ENCODE measurements at places on chromosomes 12 and 14.
A peak's percentile ranks its signal among the peaks of the same experiment; 100 is the strongest.

DNA sequence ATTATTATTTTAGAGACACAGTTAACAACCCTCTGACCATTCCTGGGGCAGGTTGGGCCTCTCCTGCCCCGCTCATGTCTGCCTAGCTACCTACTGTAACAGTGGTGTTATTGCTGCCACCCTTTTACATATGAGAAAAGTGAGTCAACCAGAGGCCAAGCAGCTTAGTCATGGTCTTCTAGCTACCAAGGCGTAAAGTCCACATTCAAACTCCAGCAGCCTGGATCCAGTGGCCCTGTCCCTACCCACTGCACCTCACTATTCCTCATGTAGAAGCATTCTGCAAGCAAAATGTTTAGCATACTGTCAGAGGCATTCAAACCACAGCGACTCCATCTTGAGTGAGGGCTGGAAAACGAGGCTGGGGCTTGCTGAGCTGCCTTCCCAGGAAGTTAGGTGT is 95.8 kb downstream of the SLC15A4 start:
- DNase-seq: no peak

DNA sequence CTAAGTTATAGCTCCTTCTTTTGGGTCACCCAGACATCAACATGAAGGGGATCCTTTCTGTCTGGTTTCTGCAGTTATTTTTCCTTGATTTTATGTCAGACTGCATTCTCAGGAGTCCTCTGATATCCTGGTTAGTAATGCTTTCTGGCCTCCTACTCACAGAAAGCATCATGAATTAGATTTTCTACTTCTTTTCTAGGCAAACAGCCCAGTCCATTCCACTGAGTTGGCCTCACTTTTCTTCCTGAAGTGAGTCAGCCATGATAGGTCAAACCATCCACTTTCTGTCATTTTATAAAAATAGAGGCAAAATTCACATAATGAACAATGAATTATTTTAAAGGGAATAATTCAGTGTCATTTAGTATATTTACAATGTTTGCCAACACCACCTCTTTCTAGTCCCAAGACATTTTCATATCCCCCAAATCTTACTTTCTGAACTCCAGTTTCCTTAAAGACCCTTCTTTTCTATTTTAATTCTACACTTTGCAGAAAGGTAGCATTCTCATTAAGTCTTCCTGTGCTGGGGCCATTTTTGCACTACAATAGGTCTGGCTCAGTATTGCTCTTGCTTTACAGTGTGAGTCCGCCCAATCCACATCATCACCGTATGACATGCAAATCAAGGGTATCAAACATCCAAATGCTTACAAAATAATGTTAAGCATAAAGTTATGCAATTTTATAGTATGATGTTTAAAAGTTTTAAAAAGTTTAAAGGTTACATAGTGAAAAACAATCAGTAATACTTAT is 95.1 kb downstream of the UNC79 start:
- no peak for DNase-seq

GRCh38 chr14:64708148-64709004 is 4.2 kb downstream of the PLEKHG3 start:
- peak; percentile 86 for DNase-seq

DNA sequence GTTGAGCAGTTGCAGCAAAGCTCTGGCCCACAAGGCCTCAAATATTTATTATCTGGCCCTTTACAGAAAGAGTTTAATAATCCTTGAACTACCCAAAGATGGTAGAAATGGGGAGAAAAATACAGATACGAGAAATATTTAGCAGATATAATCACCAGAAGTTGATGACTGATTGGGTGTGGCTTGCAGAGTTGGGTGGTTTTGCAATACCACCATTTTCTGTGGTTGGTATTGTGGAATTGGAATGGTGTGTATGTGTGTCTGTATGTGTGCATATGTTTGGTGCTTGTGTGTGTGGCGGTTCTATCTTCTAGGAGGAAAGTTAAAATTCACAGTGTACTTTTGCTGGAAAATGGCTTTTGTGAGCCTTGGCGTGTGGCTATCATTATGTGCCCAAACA is 85.4 kb upstream of the MANSC4 start:
- DNase-seq: peak; percentile 41

DNA sequence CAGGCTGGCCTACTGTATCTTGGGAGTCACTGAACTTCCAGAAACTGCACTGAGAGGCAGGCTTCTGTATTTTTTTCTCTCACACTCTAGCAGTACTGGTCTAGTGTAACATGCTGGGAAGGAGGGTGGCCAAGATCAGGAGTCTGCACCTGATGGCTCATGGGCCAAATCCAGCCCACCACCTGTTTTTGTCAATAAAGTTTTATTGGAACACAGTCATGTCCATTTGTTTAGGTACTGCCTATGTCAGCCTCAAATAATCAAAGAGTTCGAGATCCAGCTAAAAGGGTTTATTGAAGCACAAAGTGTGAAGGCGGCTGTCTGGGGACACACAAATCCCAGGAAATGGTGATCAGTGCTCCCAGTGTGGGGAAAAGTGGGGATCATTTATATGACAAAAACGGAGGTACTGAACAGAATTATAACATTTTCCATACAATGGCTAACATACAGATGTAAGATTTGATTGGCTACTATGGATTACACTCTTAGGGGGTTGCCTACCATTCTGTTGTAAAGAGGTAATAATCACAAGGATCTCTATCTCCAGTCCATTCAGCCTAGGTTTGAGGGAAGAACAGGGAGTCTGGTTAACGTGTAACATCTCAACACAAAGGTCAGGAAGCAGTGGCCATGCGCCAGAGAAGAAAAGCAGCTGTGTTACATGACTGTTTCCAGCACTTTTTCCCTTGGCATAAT is 12.9 kb downstream of the USP30 start:
- DNase-seq: no peak

Measured in hematopoietic multipotent progenitor cell treated with erythropoietin and hydrocortisone succinate and interleukin-3 and kit ligand, for 6 days (in vitro differentiated cells).